ENCODE measurements at places on chromosomes 11 and 22.

DNA sequence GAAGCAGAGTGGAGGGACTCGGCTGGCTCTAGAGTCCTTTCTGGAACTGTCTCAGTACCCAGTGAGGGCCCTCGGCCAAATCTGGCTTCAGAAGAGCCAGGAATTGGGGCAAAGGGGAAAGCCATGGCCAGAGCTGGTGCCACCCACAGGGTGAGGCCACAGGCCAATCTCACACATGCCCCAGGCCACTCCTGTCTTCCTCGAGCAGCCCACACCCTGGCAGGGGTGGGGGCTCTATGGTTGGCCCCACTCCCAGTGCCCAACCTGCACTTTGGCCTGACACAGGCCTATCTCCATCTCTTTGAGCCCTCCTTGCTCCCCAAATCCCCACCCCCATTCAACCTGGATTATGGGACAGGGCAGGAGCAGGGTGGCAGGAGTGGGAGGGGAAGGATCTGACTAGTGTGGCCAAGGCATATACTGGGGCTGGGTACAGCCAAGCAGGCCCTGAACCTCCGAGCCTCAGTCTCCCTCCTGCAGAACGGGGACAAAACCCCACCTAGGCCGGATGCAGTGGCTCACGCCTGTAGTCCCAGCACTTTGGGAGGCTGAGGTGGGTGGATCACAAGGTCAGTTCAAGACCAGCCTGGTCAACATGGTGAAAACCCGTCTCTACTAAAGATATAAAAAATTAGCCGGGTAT lies 6.9 kb downstream of the TST start:
- no peak for DNase-seq

DNA sequence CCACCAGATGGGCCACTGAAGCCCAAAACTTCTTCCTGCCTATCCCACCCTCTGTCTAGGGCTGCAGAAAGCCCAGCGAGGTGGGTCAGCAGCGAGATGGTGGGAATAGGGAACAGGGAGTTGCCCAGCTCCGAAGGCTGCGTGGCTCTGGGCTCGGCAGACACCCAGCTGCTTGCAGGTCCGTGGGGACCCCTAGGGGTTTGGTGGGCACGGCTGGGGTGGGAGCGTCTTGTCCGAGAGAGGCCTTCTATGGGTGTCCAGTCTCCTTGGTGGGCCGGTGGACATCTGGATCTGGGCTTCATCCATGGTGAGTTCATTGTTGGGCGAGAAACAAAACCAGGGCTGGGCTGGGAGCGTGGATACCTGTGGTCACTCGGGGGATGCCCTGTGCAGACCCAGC lies 1211.0 kb downstream of the BRD1 start:
- DNase-seq = no peak

GRCh38 chr11:98829971-98830370 lies 190.8 kb upstream of the CNTN5 start:
- no peak for DNase-seq

DNA sequence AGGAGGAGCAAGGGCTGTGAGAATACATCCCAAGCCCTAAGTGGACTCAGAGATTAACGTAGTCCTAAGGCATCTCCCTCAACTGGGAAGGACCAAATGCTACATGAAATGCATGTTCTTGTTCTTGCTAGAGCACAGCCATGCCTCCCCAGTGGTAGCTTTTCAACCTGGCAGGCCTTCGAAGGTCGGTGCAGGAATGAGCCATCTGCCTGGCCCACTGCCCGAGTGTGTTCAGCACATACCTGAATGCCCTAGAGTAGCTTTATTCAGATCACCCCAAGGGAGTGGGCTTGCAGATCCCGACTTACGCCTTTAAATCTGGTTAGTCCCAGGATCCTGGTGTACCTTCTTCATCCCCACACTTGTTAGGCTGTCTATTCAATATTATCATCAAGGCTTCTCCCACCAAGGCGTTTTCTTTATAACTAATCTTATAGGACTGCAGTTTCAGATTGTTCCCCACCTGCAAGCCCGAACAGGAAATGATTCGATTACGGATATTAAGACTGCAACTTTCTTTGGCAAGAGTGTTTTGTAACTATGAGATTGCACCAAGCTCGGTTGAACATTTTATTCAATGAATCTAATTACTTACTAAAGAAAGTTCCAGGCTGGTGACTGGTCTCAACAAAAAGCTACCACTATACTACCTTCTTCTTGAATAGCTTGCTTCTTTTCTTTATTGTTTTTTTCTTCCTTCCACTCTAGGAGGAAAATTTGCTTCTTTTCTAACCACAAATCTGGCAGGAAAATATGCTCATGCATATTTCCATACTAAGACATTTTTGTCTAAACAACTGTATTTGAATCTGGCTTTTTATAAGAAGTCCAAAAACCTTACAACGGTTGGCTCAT lies 115.6 kb downstream of the SGSM3 start:
- DNase-seq = peak; percentile 33

- no peak for DNase-seq
Observed at GRCh38 chr11:85132851-85133585, 494.1 kb downstream of the DLG2 start.

DNA sequence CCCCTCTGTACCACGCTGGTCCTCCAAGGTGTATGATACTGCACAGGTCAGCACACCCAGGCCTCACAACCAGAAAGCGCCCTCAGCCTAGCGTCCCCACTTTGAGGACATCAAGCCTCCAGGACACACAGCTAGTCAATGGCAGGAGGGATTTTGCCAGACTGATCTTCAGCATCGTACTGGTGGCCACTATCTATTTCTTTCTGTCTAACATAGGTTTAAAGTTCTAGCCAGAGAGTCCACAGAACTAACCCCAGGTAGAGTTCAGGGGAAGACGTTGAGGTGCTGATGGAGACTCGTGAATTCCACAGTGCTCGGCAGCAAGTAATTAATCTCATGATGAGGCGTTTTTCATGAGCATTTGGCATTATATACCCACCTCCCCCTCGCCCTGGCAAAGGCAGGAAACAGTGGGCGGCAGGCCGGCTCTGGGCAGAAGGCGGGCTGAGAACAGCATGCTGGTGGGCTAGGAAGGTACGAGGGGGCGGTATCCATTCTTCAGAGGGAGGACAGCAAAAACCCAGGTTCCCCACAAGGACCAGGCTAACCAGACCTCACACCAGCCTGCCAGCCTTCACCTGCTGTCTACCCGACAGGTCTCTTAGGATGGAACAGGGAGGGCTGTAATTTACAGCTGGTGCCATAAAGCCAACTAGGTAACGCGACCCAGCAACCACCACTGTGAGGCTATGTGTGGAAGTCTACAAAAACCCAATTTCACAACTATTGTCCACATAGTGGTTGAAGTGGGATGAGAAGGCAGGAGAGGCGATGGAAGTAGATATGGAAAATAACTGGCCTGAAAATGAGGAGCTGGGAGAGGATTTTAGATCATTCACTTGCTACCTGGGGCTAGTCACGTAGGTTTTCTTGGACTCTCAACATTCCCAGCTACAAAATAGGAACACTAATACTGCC lies 18.5 kb downstream of the MYH9 start:
- DNase-seq = no peak

GRCh38 chr22:47020166-47020565 lies 257.7 kb downstream of the TBC1D22A start:
- DNase-seq = no peak

DNA sequence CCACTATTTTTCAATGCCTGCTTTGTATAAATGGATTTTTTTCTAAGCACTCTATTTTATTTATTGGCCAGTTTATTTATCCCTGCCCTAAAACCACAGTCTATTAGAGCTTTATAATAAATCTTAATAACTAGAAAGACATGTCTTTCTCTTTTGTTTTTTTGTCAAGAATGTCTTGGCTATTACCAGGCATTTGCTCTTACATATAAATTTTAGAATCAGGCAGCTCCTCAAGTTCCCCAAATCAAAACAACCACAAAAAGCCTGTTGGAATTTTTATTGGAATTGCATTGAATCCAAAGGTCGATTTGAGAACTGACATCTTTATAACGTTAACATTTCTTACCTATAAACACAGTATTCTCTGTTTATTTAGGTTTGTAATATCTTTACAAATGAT lies 85.8 kb upstream of the SC5D start:
- no peak for DNase-seq

- DNase-seq = no peak
Observed at GRCh38 chr11:59680287-59681154, 11.7 kb upstream of the PATL1 start.
